GM18507 (cell line): ENCODE measurements at places on chromosomes 16 and 17.

DNA sequence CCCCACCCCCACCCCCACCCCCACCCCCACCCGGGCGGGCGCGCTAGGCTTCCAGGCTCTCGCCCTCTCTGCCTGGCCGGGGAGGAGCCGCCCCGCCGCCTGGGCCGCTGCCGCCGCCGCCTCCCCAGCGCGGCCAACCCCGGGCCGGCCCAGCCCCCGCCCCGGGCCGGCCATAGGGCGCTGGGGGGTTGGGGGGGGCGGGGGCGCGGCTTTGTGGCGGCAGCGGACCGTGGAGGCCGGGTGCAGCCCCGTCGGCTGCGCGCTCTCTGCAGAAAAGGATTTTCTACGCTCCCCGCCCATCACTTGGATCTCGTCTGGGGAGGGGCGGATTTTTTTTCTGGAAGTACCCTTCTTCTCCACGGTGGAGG lies 230.9 kb downstream of the MRTFB start:
- no peak for DNase-seq

DNA sequence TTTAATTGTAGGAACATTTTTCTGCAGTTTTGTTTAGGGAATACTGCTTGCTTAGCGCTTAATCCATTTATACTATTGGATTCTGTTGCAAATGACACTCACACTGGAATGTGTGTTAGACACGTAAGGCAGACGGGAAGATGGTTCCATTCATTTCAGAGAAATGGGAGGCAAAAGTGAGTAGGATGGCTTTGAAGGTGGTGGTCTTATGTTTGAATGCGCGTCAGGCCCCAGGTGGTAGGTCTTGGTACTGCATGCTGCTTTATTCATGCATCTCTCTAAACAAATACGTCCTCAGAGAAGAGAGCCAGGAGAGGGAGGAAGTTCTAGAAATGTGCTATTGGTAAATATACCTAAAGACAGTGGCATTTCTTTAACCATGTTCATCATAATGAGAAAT lies 997.6 kb upstream of the RBFOX1 start:
- no peak for DNase-seq

DNA sequence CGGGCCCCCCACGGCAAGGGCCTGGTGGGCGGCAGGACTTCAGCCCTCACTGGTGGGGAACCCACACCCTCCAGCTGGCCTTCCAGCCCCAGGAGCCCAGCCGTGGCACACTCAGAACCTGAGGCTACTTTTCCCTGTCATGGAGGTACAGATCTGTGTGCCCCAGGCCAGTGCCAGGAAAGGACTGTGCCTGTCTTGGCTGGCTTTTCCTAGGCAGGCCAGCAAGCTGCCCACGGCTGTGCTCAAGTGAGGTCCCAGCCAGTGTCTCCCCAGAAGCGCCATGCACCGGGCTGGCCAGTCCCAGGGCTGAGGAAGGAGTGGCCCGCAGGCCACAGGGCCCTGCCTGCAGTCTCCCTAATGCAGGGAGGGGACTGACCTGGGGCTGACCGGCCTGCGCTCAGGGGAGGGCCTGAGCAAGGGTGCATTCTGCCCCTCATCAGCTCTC lies 16.6 kb downstream of the ENGASE start:
- DNase-seq: no peak

DNA sequence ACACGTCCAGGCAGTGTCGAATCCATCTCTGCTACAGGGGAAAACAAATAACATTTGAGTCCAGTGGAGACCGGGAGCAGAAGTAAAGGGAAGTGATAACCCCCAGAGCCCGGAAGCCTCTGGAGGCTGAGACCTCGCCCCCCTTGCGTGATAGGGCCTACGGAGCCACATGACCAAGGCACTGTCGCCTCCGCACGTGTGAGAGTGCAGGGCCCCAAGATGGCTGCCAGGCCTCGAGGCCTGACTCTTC lies 7.2 kb upstream of the CD68 start:
- DNase-seq: no peak

GRCh38 chr16:49986351-49987124 lies 38.5 kb upstream of the CNEP1R1 start:
- no peak for DNase-seq

DNA sequence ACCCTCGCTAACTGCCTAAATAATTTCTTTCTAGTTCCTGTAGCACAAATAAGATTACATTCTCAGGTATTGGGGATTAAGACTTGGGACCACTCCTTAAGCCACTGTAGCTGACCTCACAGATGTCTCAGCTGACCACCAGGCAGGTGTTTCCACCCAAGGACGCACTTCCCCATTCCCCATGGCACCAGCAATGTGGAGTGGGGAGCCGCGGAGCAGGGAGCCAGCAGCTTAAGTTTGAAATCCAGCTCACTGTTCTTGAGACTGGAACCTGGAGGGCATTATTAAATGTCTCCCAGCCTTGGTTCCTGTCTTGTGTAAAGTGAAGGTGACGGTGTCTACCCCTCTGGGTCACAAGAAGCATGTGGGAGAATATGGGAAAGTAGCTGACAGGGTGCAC lies 249.4 kb upstream of the CACNG5 start:
- no peak for DNase-seq

GRCh38 chr16:86142801-86143236 lies 243.9 kb downstream of the IRF8 start:
- no peak for DNase-seq

DNA sequence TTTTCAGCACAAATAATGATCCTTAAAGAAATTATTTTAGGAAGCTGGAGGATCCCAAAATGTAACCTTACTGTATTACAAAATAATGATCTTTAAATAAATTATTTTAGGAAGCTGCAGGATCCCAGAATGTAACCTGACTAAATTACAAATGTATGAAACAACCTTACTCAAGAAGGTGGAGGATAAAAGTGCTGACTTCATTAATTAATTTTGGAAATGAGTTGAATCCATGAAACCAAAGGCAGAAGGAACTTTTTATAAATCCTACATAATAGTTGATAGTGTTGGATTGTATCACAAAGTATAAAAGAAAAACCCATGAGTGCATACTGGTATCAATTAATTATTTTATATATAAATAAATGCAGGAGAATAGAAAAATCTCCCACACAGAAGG lies 859.9 kb downstream of the KCNJ2 start:
- DNase-seq: no peak

GRCh38 chr16:60553090-60553757 lies 1483.0 kb downstream of the CDH8 start:
- DNase-seq: no peak
